ENCODE measurements at places on chromosomes 13 and 19. TPM values are rescaled to one million over a fixed set of nuclear protein-coding genes. Genes with fewer than 3 reads are reported as not detected.

Gene PRX
- total RNA-seq = 5.2 TPM

Gene ERICH4
- not detected for total RNA-seq

Gene COX6B2
- total RNA-seq = 3.1 TPM

Gene LRP3
- total RNA-seq = 15.0 TPM

Gene BSG
- total RNA-seq = 157 TPM

Gene KCNRG
- total RNA-seq = 4.5 TPM

Gene IRGC
- total RNA-seq = not detected

Gene RASAL3
- total RNA-seq = 0.99 TPM

Gene PSG11
- 0.10 TPM for total RNA-seq

Gene KIR2DL1
- total RNA-seq = not detected

DNA sequence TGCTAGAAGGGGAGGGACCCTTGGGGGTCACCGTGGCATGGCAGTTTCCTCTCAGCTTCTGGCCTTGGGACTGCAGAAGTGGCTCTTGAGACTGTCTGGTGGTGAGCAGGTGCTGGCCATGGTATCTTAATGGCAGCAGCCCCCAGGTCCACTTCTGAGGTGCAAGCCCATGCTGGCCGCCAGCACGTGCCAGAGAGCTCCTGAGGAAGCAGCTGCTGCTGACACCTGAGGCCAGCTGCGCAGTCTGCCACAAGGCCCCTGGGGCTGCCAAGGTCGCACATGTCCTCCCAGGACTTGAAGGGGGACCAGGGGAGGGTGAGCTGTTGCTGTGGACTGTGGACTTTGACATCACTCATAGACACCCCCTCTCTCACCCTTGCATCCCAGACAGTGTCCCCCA lies 48.0 kb downstream of the NFIX start:
- no peak for DNase-seq

DNA sequence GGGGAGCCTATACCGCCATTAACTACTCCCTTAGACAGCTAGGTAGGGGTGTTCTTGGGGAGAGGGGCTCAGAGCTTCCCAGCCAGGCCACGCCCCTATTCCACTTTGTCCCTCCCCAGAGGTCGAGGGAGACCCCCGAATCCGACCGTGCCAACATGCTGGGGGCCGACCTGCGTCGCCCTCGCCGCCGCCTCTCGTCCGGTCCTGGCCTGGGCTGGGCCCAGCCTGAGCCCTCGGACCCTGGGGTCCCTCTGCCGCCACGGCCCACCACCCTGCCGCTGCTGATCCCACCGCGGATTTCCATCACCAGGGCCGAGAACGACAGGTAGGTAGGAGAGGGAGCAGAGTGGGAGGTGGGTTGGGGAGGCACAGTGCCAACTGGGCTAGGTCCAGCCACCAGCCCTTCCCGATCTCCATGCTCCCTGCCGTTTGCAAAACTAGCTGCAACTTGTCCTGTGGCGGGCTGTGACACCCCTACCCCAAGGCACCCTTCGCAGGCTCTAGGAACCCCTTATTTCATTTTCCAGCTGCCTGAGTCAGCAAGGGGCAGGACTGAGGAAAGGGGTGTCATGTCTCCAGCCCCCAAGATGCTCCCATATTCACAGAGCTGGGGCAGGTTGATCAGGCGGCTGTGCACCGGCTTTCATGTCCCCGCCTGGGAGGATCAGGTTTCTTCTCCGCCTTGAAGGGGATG lies 2.6 kb upstream of the PDE4A start:
- DNase-seq = no peak

DNA sequence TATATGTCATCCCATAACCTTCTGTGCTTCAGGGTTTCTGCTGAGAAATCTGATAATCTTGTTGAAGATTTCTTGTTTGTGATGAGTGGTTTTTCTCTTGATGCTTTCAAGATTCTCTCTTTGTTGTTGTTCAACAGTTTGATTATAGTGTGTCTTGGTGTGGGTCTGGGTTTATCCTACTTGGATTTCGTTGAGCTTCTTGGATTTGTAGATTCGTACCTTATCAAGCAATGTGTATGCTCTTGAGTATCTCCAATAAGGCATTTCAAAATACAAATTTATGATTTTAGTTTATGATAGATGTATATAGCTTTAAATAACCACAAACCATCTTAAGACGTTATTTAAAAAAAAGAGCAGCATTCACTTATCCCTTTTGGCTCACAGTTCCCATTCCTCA lies 57.5 kb downstream of the URI1 start:
- DNase-seq = no peak

- DNase-seq = no peak
Observed at GRCh38 chr19:35038623-35039512, 2.7 kb upstream of the HPN start.

GRCh38 chr13:50132904-50133357 lies 117.7 kb downstream of the KCNRG start:
- no peak for DNase-seq

DNA sequence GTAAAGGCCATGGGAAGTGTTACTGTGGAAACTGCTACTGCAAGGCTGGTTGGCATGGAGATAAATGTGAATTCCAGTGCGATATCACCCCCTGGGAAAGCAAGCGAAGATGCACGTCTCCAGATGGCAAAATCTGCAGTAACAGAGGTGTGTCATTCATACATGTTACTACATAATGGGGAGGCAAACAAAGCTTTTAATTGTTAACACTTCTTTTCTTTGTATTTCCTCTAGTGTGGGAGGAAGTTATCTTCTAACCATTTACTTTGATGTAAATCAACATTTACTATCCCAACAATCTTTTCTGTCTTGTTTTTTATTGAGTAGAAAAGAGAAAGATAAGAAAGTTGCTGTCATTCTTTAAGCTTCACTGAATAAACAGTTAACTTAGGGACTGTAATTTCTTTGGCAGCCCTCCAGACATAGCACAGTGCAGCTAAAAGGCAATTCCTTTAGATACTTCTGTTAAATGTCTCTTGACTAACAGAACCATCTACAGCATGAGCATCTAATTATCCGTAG lies 126.9 kb downstream of the ITGBL1 start:
- no peak for DNase-seq

DNA sequence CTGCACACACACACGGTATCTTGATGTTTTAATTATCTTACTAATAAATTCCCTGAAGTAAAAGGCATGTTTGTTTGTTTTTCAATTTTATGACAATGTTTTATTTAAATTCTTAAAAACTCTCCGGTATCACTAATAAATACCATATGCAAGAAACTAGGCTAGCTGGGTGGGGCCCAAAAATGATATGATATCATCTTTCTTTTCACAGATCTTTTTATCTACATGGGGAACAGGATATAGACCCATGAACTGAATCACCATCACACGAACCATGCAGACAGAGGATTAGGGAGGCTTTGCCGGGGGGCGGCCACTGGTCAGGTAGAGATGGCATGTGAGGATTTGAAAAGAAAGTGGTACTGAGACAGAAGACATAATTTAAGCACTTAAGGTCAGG lies 266.4 kb downstream of the ENOX1 start:
- peak; percentile 44 for DNase-seq

DNA sequence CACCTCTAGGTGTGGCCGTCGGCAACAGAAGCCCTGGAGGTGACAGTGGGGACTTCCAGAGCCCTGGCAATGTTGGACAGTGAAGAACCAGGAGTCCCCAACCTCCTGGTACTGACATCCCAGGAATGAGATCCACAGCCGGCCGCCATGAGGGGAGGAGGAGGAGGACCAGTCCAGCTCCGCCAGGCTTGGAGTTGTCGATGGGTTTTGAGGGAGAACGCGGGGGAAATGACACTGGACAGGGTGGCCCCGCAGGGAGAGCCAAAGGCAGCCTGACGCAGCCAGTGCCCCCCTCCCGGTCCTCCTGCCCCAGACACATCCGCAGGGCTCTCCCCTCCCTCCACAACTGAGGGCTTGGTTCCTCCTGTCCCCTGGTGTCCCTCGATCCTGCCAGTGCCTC lies 57.9 kb downstream of the SPACA7 start:
- no peak for DNase-seq

- no peak for DNase-seq
Observed at GRCh38 chr13:93889430-93889951, 590.0 kb downstream of the DCT start.

DNA sequence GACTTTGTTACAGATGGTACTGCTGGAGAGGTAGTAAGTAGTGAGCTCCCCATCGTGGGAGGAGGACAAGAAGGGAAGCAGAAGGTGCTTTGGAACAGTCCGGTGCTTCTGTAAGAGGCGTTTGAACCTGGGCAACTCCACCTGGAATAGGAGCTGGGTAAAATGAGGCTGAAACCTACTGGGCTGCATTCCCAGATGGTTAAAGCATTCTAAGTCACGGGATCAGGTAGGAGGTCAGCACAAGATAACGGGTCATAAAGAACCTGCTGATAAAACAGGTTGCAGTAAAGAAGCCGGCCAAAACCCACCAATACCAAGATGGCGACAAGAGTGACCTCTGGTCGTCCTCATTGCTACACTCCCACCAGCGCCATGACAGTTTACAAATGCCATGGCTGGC lies 5.1 kb downstream of the ANKLE1 start:
- no peak for DNase-seq

- no peak for DNase-seq
Observed at GRCh38 chr19:47374876-47375693, 26.0 kb downstream of the DHX34 start.

DNA sequence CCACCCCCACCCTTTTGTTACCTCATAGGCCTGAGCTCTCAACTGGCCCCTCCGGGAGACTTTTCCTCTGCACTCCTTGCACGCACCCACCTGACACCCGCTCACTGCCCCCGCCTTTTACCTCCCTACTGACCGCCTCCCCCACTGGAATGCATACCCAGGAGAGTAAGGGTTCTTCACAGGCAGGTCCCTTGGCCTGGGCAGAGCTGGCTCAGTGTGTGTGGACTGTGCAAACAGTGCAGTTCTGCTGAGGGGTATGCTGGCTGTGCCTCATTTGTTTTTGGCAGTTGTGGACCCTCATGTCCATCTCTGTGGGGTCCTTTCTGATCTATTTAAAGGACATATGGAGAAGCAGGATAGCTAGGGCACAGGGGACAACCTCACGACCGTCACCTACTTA lies 5.0 kb downstream of the ZSCAN18 start:
- DNase-seq = no peak

DNA sequence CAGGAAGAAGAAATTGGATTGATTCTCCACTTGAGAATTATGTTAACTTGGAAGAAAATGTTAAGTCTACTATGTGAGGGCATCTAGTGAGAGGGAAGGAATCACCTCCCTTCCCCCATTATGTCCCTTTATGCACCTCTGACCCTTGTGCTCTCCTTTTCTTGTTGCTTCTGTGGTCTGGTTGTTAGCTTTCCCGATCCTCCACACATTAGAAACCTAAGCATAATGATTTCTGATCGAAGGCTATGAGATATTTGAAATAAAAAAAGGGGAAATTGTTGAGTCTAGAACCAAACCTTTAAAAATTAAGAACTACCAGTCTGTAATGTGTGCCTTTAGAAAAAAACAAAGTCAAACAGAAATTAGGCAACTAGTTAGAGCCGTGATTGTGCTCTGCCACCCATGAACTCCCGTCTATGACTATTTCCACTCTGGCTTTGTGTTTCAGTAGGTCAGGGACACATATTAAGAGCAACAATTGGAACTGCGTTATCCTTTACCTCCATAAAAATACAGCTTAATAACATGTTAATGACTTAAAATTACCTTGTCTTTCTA lies 463 bp upstream of the GPC6 start:
- no peak for DNase-seq

GRCh38 chr19:34494601-34495000 lies 13.0 kb downstream of the WTIP start:
- no peak for DNase-seq

DNA sequence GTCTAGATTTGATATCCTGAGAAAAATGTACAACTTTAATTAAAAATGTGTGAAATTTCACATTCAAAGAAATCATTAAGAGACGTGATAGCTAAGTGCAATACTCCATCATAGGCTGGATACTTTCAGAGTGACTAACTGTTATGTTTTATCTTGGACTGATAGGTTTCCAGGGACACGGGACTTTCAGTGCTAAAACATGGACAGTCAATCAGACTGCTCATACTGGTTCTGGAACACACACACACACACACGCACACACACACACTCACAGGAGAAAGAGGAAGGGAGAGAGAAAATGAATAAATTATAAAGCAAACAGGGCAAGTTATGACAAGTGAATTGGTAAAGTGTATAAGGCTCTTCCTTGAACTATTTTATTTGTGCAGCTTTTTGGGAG lies 955.9 kb downstream of the SLITRK5 start:
- DNase-seq = no peak

GRCh38 chr13:43493496-43494000 lies 293.2 kb downstream of the ENOX1 start:
- no peak for DNase-seq

- no peak for DNase-seq
Observed at GRCh38 chr19:3849092-3849491, 19.7 kb downstream of the ZFR2 start.

DNA sequence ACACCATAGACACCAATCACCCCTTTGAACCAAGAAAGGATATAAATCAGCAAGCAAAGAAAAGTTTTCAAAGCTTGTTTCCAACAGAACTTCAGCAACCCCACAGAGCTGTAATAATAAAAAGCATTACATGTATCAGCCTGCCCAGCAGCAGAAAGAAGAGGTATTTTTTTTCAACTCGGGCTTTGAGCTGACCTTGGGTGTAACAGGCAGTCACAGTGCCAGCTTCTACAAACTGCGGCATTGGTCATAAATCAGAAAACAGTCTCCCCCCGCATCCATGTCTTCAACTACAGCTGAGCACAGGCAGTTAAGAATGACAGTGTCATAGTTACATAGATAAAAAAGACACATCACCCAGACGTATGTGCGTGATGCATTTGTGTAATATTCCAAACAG lies 671.0 kb upstream of the SLITRK1 start:
- DNase-seq = no peak

DNA sequence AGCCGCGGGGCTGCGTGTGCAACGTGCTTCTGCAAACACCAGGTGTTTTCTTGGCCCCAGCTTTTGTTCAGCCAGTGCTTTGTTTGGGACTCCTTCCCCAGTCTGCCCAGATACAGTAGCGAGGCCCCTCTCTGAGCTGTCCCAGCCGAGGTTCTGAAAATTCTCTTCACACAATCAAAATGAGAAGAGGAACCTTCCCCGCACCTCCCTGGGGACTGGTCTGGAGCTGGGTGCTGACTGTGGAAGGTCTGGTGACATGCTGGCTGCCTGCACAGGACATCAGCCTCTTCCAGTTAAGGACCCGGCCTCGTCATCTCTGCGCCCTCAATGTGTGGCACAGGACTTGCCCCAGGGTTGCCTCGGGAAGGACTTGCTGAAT lies 4.2 kb downstream of the ATP4A start:
- DNase-seq = no peak

- no peak for DNase-seq
Observed at GRCh38 chr19:51196181-51196580, 28.7 kb upstream of the CD33 start.

GRCh38 chr13:110187641-110188161 lies 119.3 kb downstream of the COL4A1 start:
- no peak for DNase-seq

- DNase-seq = no peak
Observed at GRCh38 chr19:9008667-9009066, 1.5 kb downstream of the MUC16 start.
